Lung microvascular endothelial cell (primary cell): ENCODE measurements at places on chromosomes 5 and 9.
A peak's percentile ranks its signal among the peaks of the same experiment; 100 is the strongest.

DNA sequence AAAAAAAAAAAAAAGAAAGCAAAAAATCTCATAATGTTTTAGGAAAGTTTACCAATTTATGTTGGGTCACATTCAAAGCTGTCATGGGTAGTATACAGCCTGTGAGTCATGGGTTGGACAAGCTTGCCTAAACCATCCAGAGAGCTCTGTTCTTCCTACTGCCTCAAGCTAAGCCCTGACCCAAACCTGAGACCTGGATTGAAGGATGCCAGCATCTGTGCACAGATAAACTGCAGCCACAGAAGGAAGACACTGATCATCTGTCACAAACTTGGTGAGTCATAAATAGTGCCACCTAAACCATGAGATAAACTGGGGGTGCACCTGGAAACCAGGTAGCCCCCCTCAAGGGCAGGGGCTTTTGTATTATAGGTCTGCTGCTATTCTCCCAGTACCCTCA lies 31.0 kb downstream of the CSF2 start:
- no peak for DNase-seq

DNA sequence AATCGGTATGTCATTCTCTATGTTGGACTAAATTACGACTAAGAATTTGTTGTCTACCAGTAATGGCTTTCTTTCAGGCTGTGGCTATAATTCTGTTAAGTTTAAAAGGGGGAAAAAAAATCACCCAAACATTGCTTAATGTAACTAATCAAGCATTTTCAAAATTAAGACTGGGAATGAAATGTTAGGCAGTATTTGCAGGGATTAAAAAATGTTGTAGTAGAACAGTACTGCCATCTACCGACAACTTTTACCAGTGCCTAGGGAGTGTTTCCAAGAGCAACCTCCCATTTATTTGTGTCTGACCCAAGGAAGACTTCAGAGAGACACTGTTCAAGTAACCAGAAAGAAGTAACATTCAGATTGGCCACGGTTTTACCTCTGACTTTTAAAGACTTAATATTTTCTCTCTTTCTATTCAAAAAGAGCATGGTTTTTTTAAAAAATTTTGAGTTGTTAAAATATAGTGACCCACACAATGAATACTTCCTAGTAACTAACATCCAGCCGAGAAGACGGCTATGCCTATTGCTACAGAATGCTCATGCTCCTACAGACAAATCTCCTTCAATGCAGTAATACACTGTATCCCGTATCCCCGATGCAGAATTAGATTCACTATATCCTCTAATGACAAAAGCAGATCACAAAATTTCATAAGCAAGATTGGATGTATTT lies 92.4 kb downstream of the ARL15 start:
- DNase-seq: peak; percentile 75

GRCh38 chr5:80762573-80762972 lies 107.8 kb upstream of the DHFR start:
- no peak for DNase-seq

DNA sequence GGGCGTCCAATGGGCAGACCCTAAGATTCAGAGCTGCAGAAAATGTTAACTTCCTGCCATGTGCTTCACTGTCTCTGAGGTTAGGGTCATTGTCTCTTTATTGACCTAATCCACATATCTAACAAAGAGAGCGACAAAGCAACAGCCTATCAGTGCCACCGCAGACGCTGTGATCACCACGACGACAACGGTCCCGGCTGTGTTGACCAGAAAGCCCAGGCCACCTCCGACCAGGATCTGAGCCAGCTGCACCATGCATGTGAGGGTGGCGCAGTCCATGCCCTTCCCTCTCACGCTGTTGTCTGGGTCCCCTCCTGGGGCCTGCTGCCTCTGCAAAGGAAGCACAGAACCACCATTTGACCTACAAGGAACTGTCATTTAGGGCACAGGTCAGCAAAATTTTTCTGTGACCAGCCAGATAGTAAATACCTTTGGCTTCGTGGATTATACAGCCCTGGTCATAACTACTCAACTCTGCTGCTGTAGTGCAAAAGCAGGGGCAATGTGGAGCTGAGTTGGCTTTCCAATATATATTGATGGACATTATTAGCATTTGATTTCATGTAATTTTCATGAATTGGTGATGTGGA lies 8.5 kb downstream of the RXFP3 start:
- DNase-seq: no peak

DNA sequence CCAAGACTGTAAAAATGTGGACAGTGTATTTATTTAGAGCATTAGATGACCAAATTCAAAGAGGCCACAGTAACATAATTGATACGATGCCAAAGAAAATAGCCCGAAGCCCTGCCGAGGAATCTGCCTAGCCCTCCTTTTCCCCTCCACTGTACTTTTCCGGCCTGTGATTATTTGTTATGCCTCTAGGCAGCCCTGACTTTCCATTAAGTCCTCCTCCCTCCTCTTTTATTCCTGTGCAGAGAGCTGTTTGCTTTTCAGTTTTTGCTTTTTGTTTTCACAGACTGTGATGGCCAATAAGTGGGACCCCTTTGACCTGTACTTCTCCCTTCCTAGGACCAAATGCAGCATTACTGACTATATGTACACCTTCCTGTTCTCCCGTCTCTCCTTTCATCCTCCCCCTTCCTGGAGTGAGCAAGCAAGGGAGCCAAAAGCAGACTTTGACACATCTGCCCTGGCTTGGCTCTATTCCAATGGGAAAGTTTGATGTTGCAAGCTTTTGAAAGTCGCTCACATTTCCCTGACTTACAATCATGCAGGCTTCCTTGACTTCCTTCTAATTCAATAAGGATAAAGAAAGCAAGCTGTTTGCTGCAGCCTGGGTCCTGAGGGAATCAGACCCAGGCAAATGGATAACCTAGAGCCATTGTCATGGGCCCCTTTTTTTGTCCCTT lies 76.1 kb downstream of the NREP start:
- DNase-seq: peak; percentile 78

DNA sequence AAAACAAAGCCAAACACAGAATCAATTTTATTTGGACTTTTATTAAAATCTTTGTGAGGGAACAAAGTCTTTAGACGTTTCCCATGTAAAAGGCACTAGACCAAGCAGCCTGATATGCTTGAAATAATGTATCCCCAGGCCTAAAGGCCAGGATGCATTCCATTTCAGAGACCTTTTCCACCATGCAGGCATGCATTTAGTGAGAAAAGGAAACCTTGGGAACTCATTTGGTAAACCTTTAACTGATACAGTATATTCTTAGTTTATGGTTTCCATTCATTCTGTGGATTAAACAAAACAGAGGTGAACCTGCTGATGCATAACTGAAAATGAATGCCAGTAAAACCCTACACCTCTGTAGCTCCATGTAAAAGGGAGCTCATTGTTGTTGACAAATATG lies 600.0 kb downstream of the NR2F1-AS1 start:
- DNase-seq: no peak

- no peak for DNase-seq
These were observed 330.1 kb downstream of the NDUFS4 start for GRCh38 chr5:53890490-53890889.

DNA sequence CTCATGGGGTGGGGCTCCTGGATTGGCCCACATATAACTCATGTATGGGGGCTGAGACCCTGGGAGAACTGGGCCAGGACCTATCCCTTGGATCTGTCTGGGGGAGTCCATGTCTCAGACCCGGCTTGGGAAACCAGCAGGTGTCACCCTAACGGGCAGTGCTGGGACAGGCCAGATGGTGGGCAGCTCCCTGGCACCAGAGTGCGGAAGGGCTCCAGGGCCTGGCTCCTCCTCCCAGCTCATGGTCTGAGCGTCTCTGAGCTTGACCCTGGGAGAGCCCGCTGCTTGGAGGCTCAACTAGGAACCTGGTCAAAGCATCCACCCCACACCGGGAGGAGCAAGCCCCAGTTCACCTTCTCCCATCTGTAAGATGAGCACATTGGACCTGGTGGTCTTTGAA lies 15.5 kb upstream of the NCS1 start:
- peak; percentile 57 for DNase-seq

GRCh38 chr5:112413611-112414010 lies 5.5 kb downstream of the EPB41L4A start:
- DNase-seq: no peak

GRCh38 chr5:126235628-126236027 lies 187.6 kb upstream of the GRAMD2B start:
- DNase-seq: no peak

- DNase-seq: peak; percentile 2
These were observed 42.7 kb downstream of the NDUFS4 start for GRCh38 chr5:53603009-53603687.

GRCh38 chr5:83096660-83097339 lies 19.5 kb downstream of the XRCC4 start:
- DNase-seq: peak; percentile 17

GRCh38 chr9:93096131-93096802 lies at the start of gene CARD19:
Gene CARD19 (plus strand): TSS chr9:93096217. CDS start chr9:93096346, 129 bp downstream.
- peak; percentile 54 for DNase-seq

- DNase-seq: no peak
These were observed 136.1 kb downstream of the TMEM38B start for GRCh38 chr9:105830461-105830860.

DNA sequence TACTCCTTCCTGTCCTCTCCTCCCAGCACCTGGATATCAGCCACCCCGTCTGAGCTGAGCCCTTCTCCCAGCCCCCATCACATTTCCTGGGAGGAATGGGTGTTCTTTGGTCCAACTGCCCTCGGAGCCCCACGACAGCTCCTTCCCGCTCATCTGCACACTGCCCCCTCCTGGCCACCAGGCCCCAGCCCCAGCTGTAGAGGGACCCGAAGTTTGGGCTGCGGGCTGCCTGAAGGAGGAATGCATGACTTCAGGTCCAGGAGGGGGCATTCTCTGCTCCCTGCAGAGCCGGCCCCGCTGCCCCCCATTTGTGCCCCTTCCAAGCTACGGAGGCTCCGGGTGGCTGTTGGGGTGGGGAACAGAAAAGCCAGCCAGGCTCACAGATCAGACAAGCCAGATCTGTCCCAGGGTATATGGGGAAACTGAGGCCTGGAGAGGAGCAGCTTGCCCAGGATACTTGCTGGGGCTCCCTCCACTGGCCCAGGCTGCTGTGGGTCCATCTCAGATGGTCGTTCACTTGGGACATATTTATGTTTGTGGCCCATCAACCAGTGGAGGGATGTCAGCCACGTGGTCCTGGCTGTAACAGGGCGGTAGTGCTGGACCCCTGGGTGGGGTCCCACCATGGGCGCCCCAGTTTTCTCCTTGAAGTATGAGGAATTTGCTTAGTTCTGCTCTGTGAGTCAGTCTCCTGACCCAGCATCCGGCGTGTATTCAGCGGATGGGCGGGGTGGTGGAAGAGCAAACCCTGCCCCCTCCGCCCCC lies 33.1 kb downstream of the DAB2IP start:
- peak; percentile 46 for DNase-seq
